Osteoblast (primary cell): ENCODE measurements at places on chromosomes 2 and 18. TPM values are rescaled to one million over a fixed set of nuclear protein-coding genes. Genes with fewer than 3 reads are reported as not detected.

The EVX2 gene
- total RNA-seq = under 0.01 TPM in 1 of 2 replicates, not detected in the other

The LBX2 gene
- total RNA-seq = 4.1 and 5.4 TPM in 2 replicates

The ZBTB7C gene
- 0.29 and 0.36 TPM in 2 replicates for total RNA-seq

The CDH19 gene
- not detected in 2 replicates for total RNA-seq

The CDK15 gene
- total RNA-seq = 4.7 and 5.3 TPM in 2 replicates

The RAMP1 gene
- 1.8 and 4.4 TPM in 2 replicates for total RNA-seq

The KATNAL2 gene
- total RNA-seq = 4.3 and 5.0 TPM in 2 replicates

The SNTG2 gene
- 1.4 and 2.1 TPM in 2 replicates for total RNA-seq

GRCh38 chr18:51525453-51526225 is 328.2 kb upstream of the MEX3C start:
- no peaks in the 10 kb centered on the region for H3K36me3 ChIP-seq
- no peak overlapping the region for H3K27ac ChIP-seq
- no peaks in the 10 kb centered on the region for H3K4me1 ChIP-seq
- DNase-seq = no peak
- H3K27me3 ChIP-seq = no peaks in the 10 kb centered on the region

DNA sequence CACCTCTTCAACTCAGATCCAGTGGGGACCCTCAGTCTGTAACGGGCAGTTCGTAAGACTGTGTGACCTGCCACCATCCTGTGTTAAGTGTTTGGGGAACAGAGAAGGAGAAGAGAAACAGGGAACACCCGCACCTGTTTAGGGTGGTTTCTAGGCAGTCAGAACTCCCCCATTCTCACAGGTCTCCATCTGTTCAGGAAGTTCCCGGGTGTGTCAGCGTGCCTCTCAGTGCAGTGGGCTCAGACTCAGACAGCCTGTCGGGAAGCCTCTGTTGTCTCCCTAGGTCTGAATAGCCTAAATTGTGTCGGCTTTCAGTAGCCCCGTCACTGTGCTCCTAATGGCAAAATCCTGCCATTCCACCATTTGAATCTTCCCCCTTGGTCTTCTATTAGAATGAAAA is 256.6 kb downstream of the LOXHD1 start:
- H3K36me3 ChIP-seq = no peaks in the 10 kb centered on the region
- H3K27ac ChIP-seq = no peak overlapping the region
- H3K27me3 ChIP-seq = no peaks in the 10 kb centered on the region
- DNase-seq = no peak
- H3K4me3 ChIP-seq = no peak overlapping the region

DNA sequence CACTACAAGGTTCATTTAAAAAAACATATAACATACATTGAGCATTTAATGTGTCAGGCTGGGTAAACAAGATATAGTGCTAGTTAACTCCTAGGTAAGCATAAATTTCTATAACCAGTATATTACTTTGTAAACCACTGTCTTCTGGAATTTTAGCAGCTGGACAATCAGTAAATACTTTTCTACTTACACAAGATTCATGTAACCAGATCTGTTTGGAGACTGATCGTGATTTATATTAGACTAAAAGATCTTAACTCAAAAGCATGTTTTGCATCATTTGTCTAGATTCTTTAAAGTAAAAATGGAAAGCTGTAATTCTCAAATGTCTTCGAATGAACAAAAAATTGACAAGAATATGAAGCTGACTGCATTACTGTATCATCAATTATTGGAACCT is 941 bp upstream of the SGO2 start:
- peaks cover 9% of the 10 kb centered on the region for H3K27me3 ChIP-seq
- H3K4me1 ChIP-seq = peaks cover 12% of the 10 kb centered on the region
- no peaks in the 10 kb centered on the region for H3K36me3 ChIP-seq
- peak overlapping the region; percentile 97 for H3K4me3 ChIP-seq

DNA sequence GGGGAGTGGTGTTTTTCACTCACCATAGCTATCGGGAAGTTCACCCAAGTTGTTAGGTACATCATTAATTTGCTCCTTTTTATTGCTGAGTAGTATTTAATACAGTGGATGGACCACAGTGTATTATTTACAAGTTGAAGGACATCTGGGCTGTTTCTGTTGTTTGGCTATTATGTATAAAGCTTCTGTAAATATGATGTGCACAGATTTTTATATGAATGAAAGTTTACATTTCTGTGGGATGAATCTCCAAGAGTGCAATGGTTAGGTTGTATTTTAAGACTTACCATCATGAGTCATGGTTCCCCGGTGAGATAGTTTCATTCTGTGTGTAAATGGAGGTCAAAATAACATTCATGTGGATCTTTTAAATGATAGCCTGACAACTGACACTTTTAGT is 337.4 kb downstream of the PTPRM start:
- H3K36me3 ChIP-seq = no peaks in the 10 kb centered on the region
- no peak overlapping the region for H3K4me3 ChIP-seq
- peaks cover 12% of the 10 kb centered on the region for H3K4me1 ChIP-seq
- no peak overlapping the region for H3K27ac ChIP-seq
- H3K27me3 ChIP-seq = no peaks in the 10 kb centered on the region

- no peak overlapping the region for H3K4me3 ChIP-seq
- no peak overlapping the region for H3K27ac ChIP-seq
- peaks cover 11% of the 10 kb centered on the region for H3K4me1 ChIP-seq
- H3K27me3 ChIP-seq = no peaks in the 10 kb centered on the region
Measured at GRCh38 chr2:215590010-215590745, 154.3 kb upstream of the FN1 start.

- no peak for DNase-seq
- H3K4me3 ChIP-seq = no peak overlapping the region
- H3K27me3 ChIP-seq = no peaks in the 10 kb centered on the region
- peaks cover 3% of the 10 kb centered on the region for H3K4me1 ChIP-seq
Measured at GRCh38 chr2:168256448-168256847, 9.1 kb upstream of the STK39 start.

GRCh38 chr2:44139741-44140140 is 28.9 kb upstream of the PPM1B start:
- no peaks in the 10 kb centered on the region for H3K27me3 ChIP-seq
- H3K36me3 ChIP-seq = no peaks in the 10 kb centered on the region
- H3K4me3 ChIP-seq = no peak overlapping the region
- no peak for DNase-seq
- H3K27ac ChIP-seq = no peak overlapping the region

GRCh38 chr18:76358774-76359173 is 136.3 kb downstream of the ZNF516 start:
- H3K4me3 ChIP-seq = no peak overlapping the region
- peaks cover 17% of the 10 kb centered on the region for H3K4me1 ChIP-seq
- no peaks in the 10 kb centered on the region for H3K27me3 ChIP-seq
- no peak for DNase-seq
- no peak overlapping the region for H3K27ac ChIP-seq

GRCh38 chr18:49980896-49981295 is 167.6 kb upstream of the ACAA2 start:
- no peaks in the 10 kb centered on the region for H3K36me3 ChIP-seq
- no peak for DNase-seq
- H3K4me1 ChIP-seq = no peaks in the 10 kb centered on the region
- no peak overlapping the region for H3K27ac ChIP-seq
- peaks cover 3% of the 10 kb centered on the region for H3K27me3 ChIP-seq

GRCh38 chr18:43001821-43002220 is 113.7 kb downstream of the RIT2 start:
- no peak overlapping the region for H3K27ac ChIP-seq
- DNase-seq = no peak
- no peak overlapping the region for H3K4me3 ChIP-seq
- no peaks in the 10 kb centered on the region for H3K27me3 ChIP-seq

GRCh38 chr2:223641082-223641481 is 38.9 kb upstream of the SCG2 start:
- H3K4me1 ChIP-seq = no peaks in the 10 kb centered on the region
- no peak overlapping the region for H3K4me3 ChIP-seq
- H3K27me3 ChIP-seq = no peaks in the 10 kb centered on the region
- H3K27ac ChIP-seq = no peak overlapping the region
- no peak for DNase-seq
- no peaks in the 10 kb centered on the region for H3K36me3 ChIP-seq
